ENCODE measurements at places on chromosomes 5 and 9. TPM values are rescaled to one million over a fixed set of nuclear protein-coding genes. Genes with fewer than 3 reads are reported as not detected.

The TSSK1B gene
- not detected for total RNA-seq

The ST8SIA4 gene
- total RNA-seq: 3.2 TPM

The PCDHA9 gene
- total RNA-seq: not detected

The NOXA1 gene
- 2.0 TPM for total RNA-seq

The ANKRD31 gene
- total RNA-seq: 0.11 TPM

The TNFAIP8 gene
- total RNA-seq: 3.2 TPM

The PCDHB4 gene
- 0.80 TPM for total RNA-seq

DNA sequence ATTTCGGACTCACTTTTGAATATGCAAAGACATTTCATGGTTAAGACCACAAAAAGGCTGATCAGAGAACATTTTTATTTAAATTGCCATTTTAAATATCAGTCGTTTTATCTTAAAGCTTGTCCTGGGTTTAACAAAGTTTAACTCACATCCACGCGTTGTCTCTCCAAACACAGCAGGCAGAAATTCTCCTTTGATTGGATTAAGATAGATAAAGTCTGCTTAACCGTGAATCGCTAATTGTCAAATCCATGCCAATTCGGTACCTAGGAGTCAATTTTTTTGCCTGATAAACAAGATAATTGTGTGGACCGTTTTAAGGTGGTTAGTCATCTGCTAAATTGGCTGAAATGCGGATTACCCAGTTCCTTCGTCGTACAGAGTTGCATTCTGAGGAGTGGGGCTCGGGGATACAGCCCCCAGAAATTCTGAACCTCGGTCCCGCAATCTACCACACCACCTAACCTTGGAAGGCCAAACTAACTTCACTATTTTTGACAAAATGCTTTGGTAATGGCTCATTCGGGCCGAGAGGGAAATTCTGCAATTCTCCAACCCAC, 665 bp upstream of the BTF3 start:
- peaks cover 26% of the 10 kb centered on the region for H3K36me3 ChIP-seq
- DNase-seq: no peak
- peak overlapping the region; percentile 93 for H3K4me3 ChIP-seq
- peak overlapping the region; percentile 91 for H3K27ac ChIP-seq

DNA sequence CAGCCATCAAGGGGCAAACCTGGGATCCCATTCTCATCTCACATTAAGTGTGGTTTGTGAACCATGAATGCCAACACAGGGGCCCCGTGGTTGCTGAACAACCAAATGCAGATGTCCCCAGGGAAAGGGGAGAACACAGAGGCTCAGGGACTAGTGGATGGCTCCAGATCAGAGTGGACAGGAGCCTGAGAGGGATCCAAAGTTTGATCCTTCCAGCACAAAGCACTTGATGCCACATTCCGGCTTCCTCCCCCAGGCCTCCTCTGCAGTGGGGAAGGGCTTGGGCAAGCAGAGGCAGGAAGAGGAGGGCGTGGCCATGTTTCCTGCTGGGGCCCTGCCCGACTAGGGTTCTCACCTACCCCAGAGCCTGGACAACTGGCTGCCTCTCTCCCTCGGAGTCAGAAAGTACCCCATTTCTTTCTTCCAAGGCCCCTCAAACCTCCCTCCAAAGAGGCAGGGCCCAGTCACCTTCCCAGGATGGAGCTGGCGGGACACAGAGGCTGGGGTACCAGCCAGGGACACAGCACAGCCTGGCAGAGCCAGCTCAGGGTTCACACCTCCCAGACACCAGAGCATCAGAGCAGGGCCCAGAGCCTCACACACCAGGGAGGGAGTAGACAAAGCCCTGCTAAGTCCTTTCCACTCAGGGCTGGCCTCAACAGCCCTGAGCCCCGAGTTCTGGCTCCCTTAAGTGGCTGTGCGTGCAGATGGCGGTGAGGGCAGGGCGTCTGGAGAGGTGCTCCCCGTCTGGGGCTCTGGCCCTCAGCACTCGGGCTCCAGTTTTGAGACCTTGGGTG, 4.3 kb upstream of the RNF44 start:
- peak; percentile 57 for DNase-seq
- H3K4me3 ChIP-seq: peak overlapping the region; percentile 86

DNA sequence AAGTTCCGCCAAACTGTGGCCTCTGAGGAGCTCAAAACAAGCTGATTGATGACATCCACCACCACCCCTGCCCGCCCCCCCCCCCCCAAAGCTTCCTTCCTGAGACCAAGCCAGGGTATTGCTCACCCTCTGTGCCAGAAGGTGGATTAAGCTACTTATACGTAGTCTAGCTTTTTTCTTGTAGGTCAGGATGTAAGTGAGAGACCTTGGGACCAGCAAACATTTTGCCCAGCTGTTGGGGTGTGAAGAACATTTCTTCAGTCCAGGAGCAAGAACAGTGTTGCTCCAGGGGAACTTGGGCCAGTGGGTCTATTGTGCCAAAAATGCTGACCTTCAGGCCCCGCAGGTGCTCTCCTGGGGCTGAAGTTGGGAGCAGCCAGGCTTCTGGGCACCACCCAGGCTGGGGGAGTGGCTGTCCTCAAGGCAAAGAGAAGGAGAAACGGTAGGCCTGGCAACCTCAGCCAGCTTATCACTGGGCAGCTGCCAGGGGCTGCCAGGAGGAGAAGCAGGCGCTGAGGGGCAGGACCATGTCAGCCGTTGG, 18.0 kb downstream of the NEURL1B start:
- H3K36me3 ChIP-seq: peaks cover 17% of the 10 kb centered on the region
- peak; percentile 69 for DNase-seq
- peaks cover 99% of the 10 kb centered on the region for H3K4me1 ChIP-seq

DNA sequence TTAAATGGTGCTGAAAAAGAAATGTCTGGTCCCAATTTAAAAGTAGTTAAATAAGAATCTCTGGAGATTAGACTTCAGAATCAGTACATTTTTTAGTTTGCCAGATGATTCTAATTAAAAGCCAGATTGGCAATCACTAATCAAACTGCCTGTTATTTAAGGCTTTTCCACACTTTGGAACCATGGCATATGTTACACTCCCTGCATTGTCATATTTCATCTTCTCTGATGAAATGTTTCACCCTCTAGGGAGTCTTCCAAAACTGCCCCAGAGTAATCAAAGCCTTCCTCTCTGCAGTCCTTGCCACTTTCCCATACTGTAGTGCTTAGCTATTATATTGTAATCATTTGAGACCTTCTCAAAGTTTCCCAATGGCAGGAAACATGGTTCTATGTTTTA, 17.5 kb upstream of the OR13C9 start:
- no peak overlapping the region for H3K27ac ChIP-seq
- no peak overlapping the region for H3K4me3 ChIP-seq
- H3K4me1 ChIP-seq: no peaks in the 10 kb centered on the region
- H3K36me3 ChIP-seq: no peaks in the 10 kb centered on the region
- H3K27me3 ChIP-seq: no peaks in the 10 kb centered on the region

DNA sequence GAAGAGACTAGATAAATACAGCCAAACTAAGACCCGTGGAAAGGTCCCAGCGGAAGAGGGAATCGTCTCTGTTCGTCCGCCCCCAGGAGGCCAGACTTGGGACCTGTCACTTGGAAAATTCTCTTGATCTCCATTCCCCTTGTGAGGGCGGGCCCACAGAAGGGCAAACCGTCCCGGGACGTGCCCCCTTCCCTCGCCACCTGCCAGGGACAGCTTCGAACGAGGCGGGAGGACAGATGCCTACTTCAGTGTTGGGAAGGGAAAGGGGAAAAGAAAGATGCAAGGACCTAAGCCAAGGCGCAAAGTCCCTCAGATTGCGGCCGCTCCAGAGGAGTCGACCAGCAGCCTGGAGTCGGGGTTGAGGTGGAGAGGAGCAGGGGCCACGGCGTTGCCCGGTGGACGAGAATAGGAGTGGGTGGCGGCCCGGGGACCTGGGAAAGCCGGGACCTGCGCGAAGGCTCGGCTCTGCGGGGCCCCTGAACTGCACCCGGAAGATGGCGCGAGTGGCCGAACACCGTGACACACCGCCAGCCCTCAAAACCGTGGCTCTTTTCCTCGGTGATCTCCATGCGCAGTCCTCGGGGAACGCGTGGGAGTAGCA, 4.4 kb upstream of the EBF1 start:
- H3K27ac ChIP-seq: peak overlapping the region; percentile 96
- DNase-seq: no peak
- peak overlapping the region; percentile 54 for H3K4me3 ChIP-seq
- H3K4me1 ChIP-seq: peaks cover 71% of the 10 kb centered on the region

- H3K4me1 ChIP-seq: no peaks in the 10 kb centered on the region
- DNase-seq: no peak
- H3K27me3 ChIP-seq: peaks cover 3% of the 10 kb centered on the region
These were observed 475.7 kb downstream of the CCDC171 start for GRCh38 chr9:16028548-16028947.

GRCh38 chr9:135950135-135950682, 11.0 kb downstream of the UBAC1 start:
- peaks cover 98% of the 10 kb centered on the region for H3K36me3 ChIP-seq
- H3K4me3 ChIP-seq: no peak overlapping the region
- peak overlapping the region; percentile 33 for H3K27ac ChIP-seq
- H3K4me1 ChIP-seq: peaks cover 24% of the 10 kb centered on the region
- no peaks in the 10 kb centered on the region for H3K27me3 ChIP-seq

- no peak overlapping the region for H3K4me3 ChIP-seq
- no peak for DNase-seq
- no peaks in the 10 kb centered on the region for H3K27me3 ChIP-seq
- peaks cover 18% of the 10 kb centered on the region for H3K4me1 ChIP-seq
- peak overlapping the region; percentile 28 for H3K27ac ChIP-seq
These were observed 19.4 kb downstream of the LRSAM1 start for GRCh38 chr9:127470662-127471061.

DNA sequence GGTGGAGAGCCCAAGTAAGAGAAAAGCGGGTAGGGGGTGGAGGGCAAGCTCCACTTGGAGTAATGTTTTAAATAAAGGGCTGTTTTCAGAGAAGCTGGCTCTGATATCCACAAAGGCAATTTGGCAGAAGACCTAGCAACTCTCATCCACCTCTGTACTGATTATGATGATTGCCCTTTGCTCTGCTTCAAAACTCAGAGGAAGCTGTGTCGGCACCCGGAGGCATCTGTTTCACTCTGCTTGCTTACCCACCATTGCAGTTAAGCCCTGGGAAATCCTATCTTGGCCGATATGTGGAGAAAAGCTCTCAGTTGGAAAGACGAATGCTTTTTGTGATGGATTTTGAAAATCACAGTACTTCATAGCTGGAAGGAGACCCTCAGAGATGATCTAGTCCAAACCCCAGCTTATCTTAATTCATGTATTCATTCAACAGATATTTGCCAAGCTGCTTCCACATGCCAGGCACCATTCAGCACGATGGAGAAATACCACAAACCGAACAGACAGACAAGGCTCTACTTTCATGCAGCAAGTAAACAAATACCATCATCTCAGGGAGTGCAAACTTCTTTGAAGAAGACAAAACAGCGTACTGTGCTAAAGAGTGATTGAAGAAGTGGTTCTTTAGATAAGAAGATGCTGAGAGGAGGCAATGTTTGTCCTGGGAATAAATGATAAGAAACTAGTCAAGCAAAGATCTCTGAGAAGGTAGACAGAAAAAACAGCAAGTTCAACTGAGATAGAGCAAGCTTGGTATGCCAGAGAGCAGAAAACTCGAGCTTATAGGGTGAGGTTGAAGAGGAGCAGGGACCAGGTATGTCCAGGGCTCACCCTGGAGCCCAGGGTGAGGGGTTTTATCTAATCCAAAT, 140.4 kb upstream of the SPDL1 start:
- no peaks in the 10 kb centered on the region for H3K36me3 ChIP-seq
- no peak for DNase-seq
- no peak overlapping the region for H3K4me3 ChIP-seq
- H3K27ac ChIP-seq: no peak overlapping the region
- H3K4me1 ChIP-seq: peaks cover 19% of the 10 kb centered on the region

GRCh38 chr9:35335164-35335563, 154.7 kb upstream of the RUSC2 start:
- H3K4me1 ChIP-seq: peaks cover 7% of the 10 kb centered on the region
- DNase-seq: no peak
- no peak overlapping the region for H3K27ac ChIP-seq
- peaks cover 13% of the 10 kb centered on the region for H3K36me3 ChIP-seq
- H3K27me3 ChIP-seq: no peaks in the 10 kb centered on the region
- H3K4me3 ChIP-seq: no peak overlapping the region

DNA sequence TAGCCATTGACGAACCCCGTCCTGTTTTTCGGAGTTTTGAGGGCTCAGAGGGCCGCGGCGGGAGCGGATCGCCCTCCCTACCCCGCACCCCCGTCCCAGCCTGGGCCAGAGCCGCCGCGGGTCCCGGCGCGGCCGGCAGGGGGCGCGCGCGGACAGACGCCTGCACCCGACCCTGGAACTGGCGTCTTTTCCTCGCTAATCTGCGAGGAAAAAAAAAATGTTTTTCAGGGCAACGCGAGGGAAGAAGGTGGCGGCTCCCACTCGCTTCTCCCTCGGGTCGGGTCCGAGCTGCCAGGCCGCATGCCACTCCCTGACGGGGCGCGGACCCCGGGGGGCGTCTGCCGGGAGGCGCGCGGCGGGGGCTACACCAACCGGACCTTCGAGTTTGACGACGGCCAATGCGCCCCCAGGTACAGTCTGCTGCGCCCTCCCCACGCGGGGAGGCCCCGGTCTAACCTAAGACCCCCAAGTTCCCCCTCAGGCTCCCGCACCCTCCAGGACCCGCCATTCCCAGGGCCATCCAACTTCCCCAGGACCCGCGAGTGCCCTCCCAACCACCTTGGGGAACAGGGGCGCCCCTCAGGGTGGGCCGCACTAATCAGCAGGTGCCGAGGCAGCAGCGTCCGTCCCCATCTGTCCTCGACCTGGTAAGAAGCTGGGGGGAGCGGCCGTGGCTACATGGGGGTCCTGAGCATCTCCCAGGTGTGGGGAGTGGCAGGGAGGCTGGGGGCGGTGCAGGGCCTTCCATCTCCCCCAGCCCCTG, at the start of gene KCNT1:
TSS of gene KCNT1 (plus strand) at position 227 of the 763 bp plus-strand sequence. CDS start at position 301, 74 bp downstream.
- H3K36me3 ChIP-seq: no peaks in the 10 kb centered on the region
- peaks cover 27% of the 10 kb centered on the region for H3K4me1 ChIP-seq
- peak within 1 kb of the TSS; percentile 49 for H3K4me3 ChIP-seq
- no peak within 1 kb of the TSS for H3K27ac ChIP-seq

DNA sequence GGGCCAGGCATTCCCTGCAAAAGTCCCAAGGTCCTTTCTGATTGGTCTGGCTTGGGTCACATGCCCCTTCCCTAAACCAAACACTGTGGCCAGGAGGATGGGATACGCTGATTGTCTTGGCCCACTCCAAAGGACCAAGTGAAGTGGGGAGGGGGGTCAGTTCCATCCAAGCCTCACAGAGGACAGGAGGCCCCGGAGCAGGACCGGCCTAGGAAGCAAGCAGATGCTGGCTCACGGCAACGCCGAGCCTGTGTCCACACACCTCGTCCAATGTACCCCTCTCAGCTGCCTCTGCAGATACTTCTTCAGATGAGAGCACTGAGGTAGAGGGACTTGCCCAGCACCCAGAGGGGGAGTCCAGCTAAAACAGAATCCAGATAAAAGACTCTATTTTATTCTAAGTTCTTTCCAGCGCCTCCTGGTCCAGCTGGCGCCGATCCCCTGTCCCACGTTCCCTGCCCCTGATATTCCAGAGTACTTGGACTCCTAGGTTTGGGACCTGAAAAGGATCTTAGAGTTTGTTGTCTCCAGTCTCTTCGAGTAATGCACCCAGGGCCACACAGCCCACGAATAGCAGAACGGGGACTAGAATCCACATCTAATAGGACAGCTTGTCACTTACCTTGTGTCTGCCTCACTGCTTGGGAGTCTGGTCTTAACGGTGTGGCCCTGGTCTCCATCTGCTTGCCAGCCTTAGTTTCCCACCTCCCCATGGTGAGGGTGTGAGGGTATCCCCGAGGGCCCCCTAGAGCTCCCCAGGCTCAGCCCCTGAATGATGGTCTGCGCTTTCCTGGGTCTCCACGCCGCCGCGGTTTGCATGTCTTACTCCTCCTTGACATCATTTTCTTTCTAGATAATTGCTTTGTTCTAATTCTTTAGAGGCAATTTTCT, 72.4 kb upstream of the UNC5A start:
- DNase-seq: no peak
- no peak overlapping the region for H3K4me3 ChIP-seq
- no peaks in the 10 kb centered on the region for H3K36me3 ChIP-seq
- H3K27ac ChIP-seq: no peak overlapping the region
- peaks cover 98% of the 10 kb centered on the region for H3K27me3 ChIP-seq
- H3K4me1 ChIP-seq: no peaks in the 10 kb centered on the region
